Stomach (tissue), 19 donors: ENCODE measurements at places on chromosomes 3 and 15. TPM values are rescaled to one million over a fixed set of nuclear protein-coding genes. Genes with fewer than 3 reads are reported as not detected.
A peak's percentile ranks its signal among the peaks of the same experiment; 100 is the strongest.

DNA sequence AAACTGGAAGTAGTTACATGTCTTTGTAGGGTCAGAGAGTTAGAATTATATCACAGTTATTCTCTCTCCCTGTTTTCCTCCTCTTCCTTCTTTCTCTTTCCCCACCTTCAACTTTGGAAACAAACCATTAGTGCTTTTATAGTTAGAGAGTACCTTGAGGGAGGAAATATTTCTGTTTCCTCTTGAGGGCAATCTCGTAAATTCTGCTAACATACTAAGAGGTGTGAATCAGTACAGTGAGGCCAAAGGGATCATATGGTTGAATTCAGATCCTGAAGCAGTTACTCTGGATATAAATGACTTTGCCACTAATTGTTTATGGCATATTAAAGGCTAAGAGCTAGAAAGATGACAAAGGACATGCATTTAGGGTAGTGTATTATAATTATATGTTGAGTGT lies 60.3 kb upstream of the CCNL1 start:
- DNase-seq: no peak

STAB1 gene
- 295 TPM for total RNA-seq

DNA sequence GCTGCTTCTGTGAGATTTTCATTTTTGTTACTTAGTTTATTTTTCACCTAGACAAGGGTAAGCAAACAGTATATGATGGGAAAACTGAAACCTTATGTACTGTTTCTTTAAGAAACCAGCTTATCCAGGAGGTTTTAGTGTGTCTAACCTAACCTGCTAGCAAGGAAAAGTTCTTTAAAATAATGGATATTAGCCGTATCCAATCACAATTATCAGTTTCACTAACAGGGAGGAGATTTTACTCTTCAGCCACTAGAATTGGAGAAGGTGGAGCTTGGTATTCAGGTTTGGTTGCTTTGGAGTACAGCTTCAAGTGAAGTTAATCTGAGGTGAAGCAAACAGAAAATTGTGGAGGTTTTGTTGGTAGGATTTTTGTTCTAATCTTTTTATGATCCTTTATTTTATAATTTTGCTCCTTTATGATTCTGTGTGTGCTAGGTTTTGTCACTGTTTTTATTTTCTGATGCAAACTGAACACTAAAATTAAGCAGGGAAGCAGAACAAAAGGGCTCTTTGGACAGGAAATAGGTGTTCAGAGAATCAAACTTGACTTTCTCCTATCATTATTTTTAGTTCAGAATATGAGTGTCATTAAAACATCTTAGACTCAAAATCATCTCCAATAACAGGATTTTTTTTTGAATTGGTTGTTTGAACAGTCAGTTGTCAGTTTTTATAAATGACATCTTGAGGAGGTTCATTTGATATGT lies 13.0 kb downstream of the ZFAND6 start:
- peak; percentile 95 for DNase-seq

- DNase-seq: no peak
Observed at GRCh38 chr3:41364736-41365135, 165.4 kb downstream of the CTNNB1 start.

NEK10 gene
- total RNA-seq: not detected

DNA sequence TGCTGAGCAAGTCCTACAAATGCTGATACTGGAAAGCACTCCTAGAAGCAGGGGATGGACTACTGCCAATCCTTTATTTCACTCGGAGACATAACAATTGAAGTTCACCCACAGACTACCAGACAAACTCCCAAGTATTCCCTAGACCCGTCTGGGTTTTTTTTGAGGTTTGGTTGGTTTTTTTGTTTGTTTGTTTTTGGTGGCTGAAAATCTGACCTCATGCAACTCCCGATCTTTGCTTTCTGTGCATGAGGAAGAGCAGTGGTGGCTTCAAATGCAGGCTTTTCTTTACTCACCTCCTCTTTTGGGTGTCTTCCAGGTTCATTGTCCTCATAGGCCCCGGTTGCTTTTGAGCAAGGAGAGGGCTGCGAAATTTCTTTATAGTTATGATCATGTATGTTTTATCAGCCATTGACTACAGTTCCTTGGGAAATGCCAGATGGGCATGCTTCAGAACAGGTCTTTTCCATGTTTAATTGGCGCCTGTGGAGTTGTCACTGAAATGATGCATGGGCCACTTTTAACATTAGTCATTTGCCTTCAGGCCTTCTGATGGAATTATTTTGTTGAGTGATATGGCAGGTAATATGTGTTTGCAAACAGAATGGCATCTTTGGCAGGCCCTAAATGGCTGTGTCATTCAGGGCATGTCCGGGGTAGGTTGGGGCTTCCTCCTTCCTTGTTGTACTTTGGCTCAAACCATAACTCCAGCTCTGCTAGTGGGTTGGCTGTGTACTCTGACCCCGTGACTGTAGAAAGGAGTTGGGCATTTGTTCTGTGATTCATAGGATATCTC lies 81.3 kb upstream of the ZBED2 start:
- DNase-seq: peak; percentile 51

- DNase-seq: no peak
Observed at GRCh38 chr3:45120359-45121158, 25.6 kb downstream of the CDCP1 start.

GLDN gene
- 1.7 TPM for total RNA-seq

GRCh38 chr15:64144192-64144564 lies 7.4 kb upstream of the SNX22 start:
- no peak for DNase-seq

DNA sequence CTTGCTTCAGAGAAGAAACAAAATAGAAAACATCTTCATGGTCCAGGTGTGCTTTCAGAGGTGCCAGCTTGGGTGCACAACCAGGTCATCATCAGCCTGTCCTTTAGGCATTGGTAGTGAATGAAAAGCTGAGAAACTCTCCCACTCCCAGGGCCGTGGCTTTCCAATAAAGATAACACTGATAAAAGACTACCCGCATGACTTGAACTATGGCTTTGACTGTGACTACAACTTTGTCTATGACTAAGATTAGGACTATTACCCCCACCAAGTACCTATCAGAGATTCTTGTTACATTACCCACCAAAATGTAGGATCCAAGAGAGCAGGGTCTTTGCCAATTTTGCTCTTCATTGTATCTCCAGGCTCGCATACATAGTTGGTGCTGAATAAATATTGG lies 115.2 kb downstream of the EDEM1 start:
- no peak for DNase-seq

SENP7 gene
- total RNA-seq: 21.9 TPM

DNA sequence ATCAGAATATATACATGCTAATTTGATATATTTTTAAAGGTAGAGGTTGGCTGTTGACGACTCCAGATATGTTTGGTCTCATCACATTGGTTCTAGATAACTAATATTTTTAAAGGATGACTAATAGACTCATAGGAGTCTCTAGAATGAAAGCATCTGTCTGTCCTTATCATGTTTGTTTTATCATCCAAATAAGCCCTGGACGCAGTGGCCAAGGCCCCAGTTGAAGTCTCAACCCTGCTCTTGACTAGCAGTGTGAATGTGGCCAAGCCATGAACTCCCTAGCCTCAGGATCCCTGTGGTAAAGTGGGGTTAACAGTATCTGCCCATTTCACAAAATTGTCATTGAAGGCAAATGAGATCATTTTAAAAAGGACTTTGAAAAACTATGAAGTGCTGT lies 53.6 kb downstream of the ABHD2 start:
- no peak for DNase-seq

GRCh38 chr3:102036017-102036416 lies 186.7 kb downstream of the NFKBIZ start:
- DNase-seq: no peak

DNA sequence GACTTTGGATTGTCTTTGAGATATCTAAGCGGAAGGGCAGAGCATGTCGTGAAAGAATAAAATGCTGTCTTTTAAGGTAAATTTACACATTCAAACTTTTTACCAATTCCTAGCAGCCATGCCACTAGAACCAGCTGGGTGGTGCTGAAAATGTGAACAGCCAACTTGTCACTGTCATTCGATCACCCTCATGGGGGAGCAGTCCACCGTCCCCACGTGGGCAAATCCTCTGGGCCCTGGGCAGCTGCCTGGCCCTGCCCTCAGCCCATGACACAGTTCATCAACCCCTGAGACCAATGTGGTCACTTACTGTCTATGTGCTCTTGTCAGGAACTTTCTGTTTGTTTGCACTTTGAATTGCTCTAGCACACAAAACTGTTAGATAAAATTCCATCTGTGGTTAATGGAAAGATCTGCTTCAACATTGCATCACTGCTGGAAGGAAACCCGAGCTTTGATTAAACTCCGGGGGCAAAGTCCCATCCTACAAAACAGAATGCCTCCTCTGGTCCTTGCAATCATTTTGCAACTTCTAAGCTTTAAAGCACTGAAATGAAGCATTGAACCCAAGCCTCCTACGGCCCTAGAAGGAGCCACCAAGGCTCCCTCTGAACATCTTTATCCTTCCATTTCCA lies 50.1 kb downstream of the PCSK6 start:
- peak; percentile 65 for DNase-seq

- no peak for DNase-seq
Observed at GRCh38 chr3:129746629-129747028, 140.2 kb upstream of the PLXND1 start.

- DNase-seq: no peak
Observed at GRCh38 chr15:62781081-62781497, 261.5 kb upstream of the TPM1 start.

NUP210 gene
- 15.4 TPM for total RNA-seq

DNA sequence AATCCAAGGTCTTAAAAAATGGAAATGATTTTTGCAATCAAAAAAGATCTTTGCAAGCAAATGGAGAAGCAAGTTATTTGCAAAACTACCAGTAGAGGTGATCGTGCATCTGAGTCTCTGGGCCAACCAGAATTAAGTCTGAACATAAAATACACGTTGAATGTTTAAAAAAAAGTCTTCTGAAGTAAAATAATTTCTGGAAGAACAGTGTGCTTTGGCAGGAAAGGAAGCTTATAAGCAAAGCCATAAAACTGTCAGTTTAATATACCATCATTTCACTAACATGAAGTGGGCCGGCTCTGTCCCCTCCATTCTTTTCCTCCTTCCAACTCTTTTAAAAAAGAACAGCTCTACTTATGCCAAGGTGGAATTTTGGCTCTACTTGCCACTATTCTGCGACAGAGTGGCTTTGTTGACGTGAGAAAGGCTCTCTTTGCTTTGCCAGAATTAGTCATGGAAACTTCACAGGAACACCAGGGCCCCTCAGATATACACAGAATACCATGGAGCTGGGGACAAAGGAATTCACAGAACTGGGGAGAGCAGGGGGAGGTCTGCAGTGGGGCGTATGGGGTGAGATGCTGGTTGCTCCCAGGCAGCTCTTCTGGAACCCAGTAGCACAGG lies 29.8 kb downstream of the FSTL1 start:
- DNase-seq: peak; percentile 85

- DNase-seq: no peak
Observed at GRCh38 chr3:105429034-105429762, 62.5 kb downstream of the ALCAM start.

DNA sequence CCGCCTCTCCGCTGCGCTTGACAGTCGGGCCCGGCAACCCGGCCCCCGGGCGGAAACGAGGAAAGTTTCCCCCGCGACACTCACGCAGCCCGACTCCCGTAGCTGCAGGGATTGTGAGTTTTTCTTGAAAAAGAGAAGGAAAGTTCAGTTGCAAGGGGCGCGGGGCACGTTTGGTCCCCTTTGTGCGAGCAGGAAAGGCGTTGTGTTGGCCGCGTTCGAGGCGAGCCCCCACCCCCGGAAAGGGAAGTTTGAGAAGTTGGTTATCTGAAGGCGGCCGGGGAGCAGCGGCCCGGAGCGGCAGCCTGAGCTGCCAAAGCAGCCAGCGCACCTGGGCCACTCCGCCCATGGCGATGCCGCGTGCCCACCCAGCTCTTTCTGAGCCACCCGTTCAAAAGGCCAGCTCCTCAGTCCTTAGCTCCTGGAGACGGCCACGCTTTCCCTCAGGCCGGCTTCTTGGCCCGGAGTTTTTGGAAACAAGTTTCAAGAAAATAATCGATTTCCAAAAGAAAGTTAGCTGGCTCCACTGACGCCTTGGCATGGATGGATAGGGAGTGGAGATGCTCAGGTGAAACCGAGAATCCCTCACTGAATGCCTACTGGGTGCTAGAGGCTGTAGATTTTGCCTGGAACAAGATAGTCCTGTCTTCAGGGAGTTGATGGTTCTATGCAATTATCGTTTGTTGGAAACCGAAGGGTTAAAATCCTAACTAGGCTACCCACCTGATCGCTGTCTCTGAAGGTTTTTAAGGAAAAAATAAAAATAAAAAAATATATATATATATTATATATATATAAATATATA lies 832 bp downstream of the TGFBR2 start:
- peak; percentile 88 for DNase-seq

- no peak for DNase-seq
Observed at GRCh38 chr3:46673151-46674030, 20.1 kb downstream of the ALS2CL start.

GRCh38 chr15:62612771-62613170 lies 429.8 kb upstream of the TPM1 start:
- no peak for DNase-seq

LRRC34 gene
- 4.2 TPM for total RNA-seq

DNA sequence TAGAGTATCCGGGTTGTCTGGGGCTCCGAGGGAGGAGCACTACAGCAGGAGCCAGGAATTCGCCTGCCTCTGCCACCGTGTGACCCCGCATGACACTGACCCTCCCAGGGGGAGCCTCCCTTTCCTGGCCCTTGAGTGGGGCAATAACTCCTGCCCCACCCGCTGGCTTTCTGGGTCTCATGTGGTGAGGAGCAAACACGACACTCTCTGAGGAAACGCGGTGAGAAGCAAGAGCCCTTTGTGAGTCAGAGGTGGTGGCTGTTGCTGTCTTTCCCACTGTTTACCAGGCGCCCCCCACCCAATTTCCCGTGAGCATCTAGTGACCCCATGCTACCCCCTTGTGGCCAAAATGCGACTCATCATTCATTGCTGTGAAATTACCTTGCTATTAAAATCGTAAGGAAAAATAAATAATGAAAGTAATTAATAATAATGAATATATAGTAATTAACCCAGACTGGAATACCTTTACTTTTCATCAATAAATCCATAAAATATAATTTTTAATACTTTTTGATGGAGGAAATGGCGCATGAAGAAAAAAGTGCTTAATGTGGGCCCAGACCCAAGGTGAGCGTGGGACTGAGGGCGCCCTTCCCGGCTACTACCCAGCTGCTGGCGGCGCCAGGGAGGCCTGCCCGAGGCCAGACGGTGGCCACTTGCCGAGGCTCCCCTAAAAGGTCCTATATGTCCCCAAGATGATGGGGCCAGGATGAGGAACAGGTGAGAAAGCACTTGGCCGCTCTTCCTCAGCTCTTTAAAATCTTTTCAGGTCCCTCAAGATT lies 29.3 kb downstream of the CCNL1 start:
- peak; percentile 86 for DNase-seq

CYP1A1 gene
- 0.37 TPM for total RNA-seq

SEMA3F gene
- 12.3 TPM for total RNA-seq

NSUN3 gene
- total RNA-seq: 88.8 TPM

- DNase-seq: no peak
Observed at GRCh38 chr15:42080186-42080918, 14.0 kb downstream of the PLA2G4D start.

CD276 gene
- total RNA-seq: 34.4 TPM

GRCh38 chr3:119598410-119599098 lies 869 bp downstream of the PLA1A start:
- no peak for DNase-seq

DZIP1L gene
- 0.29 TPM for total RNA-seq

GRCh38 chr3:114112696-114113095 lies 56.2 kb downstream of the QTRT2 start:
- no peak for DNase-seq

CACNA2D2 gene
- 7.2 TPM for total RNA-seq

CCR8 gene
- not detected for total RNA-seq

REC114 gene
- total RNA-seq: not detected

MAPKAPK3 gene
- 21.0 TPM for total RNA-seq
